ENCODE measurements at places on chromosomes 11 and 22.

DNA sequence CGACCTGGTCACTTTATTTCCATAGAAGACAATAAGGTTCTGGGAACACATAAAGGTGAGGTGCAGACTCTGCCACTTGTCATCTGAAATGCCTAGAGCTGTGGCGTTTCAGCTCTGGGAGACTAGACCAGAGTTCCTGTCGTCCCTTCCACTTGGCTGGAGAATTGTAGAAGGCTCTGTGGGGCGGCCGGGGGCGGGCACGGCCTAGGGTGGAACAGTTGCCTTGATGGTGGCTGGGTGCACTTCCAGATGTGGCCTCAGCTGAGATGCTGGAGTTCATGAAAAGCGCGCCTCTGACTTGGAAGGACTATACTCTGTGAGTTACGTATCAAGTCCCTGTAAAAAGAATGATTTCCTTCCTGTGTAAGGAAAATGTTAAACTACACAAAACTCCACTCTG lies 16.8 kb downstream of the TRMU start:
- no peak for DNase-seq

- peak; percentile 28 for DNase-seq
Observed at GRCh38 chr11:81995889-81996288, 737.8 kb downstream of the FAM181B start.

DNA sequence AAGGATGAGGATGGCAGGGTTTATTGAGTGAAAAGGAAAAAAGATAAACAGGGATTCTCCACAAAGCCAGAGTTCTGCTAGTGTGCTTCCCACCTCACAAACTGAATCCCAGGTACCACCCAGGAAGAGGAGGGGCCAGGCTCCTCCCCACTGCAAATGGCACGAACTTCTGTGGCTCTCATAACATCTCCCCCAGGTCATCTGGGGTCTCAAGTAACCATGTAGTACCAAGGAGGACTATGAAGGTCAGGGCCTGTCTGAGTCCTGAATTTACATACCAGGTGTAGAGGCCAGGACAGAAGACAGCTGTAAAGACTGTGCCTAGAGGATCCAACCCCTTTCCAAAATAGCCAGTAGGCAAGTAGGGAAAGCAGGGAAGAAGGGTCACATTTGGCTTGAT lies 25.7 kb upstream of the GNAZ start:
- DNase-seq = no peak

GRCh38 chr11:19258641-19259230 lies 18.0 kb upstream of the E2F8 start:
- no peak for DNase-seq

DNA sequence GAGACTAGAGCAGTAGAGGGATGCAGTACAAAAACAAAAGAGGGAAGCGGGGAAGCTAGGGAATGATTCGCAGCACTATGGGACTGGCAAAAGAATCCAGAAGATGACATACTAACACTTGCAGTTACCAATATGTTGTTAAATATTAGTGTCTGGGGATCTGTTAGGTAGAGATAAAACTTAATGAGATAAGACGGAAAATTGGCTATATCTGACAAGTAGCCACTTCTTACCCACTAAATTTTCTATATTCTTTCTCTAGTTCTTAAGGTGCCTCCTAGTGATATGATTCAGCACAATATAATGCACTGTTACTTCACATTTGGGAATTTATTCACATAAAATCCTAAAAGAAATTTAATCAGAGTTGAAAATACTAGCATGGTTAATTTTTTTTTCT lies 30.8 kb downstream of the CCDC90B start:
- DNase-seq = no peak

DNA sequence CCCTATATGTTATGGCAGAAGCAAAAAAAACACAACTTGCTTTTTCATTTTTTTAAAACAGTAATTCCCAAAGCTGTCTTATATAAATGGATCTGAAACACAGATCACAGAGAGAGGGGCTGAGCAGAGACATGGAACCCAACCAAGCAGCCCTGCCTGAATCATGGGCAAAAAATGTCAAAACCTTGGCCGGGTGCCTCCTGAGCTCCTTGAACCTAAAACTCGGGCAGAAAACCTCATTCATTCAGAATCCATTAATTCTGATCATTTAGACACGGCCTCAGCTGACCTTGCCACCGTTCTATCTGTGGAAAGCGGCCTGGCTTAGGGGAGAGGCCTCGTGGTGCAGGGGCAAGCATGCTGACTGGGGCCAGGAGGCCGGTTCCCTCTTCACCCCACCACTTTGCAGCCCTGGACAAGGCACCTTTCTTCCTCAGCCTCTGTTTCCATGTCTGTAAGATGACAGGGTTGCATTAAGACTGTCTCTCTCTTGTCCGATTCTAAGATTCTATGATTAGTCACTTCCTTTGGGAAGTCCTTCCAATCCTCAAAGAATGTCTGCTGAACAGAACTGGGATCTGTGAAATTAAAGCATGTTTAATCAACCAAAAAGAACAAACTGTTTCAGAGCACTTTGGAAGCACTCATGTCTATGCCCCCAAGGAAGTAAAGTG lies 26.0 kb downstream of the TENM4 start:
- DNase-seq = peak; percentile 83

GRCh38 chr11:118073554-118073953 lies 3.3 kb upstream of the TMPRSS4 start:
- DNase-seq = no peak

GRCh38 chr11:66743271-66743968 lies 14.4 kb upstream of the SPTBN2 start:
- no peak for DNase-seq

GRCh38 chr11:57493507-57494503 lies 21.7 kb downstream of the SLC43A1 start:
- no peak for DNase-seq

DNA sequence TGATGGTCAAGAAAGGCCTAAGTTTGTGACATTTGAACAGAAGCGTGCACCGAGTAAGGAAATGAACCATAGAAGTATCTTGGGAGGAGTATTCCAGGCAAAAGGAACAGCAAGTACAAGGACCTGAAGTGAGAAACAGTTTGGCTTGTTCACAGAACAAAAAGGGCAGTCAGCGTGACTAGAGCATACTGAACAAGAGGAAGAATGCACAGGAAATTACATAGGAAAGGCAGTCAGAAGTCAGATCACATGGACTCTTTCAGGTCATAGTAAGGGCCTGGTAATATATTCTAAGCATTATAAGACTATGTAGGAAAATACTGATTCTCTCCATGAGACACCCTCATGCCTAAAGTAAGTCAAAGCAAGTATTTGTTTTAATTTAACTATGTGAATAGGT lies 52.3 kb upstream of the GAB2 start:
- no peak for DNase-seq

- no peak for DNase-seq
Observed at GRCh38 chr11:9049959-9050358, 41.4 kb downstream of the SCUBE2 start.

DNA sequence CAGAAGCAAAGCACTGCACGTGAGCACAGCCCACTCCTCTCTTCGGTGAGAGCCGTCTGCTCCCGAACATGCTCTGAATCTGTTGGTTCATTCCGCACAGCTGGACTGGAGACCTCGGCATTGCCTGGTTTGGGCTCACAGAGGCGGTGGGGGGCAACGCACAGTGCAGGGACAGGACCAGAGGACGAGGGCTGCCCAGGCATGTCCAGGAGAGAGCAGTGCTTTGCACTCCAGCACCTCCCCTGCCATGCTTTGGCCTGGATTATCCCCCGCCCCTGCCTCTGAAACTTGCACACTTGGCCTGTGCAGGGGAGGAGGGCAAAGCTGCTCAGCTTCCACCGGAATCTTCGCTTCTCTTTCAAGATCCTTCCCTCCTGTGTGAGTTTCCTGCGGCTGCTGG lies 536.5 kb downstream of the BRD1 start:
- DNase-seq = no peak

DNA sequence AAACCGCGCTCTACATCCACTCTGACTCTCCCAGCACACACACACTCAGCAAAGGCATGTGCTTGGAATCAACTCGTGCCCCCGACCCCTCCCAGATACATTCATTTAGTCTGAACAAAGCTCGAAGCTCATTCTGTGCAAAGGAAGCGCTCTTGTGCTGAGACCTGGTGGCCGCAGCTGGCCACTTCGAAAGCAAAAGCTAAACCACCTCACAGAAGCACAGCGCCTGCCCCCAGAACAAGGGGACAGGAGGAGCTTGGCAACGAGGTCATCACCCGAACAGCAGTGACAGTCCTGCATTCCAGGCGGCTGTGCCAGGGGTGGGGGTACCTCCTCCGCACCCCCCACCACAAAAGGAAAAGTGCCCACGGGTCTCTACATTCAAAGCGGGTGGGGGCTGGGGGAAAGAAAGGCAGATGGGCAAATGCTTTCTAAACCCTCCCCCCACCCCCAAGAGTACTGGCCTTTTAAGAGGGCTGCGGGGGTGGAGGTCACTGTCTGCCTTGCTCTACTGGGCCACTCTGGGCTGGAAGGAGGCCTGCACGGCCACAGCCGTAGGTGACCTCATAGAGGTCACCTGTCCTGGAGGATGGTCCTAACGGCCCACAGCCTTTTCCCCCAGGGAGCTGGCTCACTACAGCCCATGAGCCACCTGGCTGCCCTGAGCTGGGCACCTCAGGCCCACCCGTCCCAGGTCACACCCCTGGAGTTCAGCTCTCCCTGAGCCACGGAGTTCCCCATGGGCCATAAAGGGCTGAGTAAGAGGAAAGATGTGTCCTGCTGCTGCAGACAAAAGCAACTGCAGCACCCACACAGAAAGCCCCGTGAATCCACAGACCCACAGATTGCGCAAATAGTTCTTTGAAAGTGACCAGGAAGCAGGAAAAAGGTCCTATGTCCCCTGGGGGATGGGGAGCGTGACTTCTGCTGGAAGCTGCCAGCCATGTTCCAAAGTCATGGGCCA lies 21.3 kb downstream of the CBX7 start:
- DNase-seq = no peak

GRCh38 chr11:73875840-73876239 lies 806 bp downstream of the COA4 start:
- DNase-seq = no peak

DNA sequence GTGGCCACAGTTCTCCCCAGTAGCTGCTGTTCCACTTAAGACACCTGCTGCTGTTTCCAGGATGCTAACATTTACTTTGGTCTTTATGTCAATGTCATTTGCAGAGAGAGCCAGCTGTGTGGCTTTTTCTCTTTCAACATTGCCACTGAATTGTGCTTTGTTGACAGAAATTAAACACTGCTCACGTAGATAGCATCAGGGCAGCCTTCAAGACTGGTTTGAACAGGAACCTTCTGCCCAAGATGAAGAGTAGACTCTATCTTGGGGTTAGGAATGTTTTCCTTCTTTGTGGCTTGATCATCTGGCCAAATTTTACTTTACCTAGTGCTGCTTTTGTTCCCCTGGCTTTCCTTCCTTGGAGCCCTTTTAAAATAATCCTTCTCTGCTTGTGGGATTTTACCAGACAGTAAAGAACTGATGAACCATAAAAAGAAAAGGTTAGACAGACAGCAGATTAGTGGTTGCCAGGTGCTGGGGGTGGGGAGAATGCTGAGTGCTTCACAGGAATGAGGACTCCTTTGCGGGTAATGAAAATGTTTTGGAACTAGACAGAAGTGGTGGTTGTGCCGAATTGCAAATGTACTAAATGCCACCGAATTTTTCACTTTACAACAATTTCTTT lies 22.7 kb upstream of the XBP1 start:
- no peak for DNase-seq

GRCh38 chr11:132430429-132431062 lies 1060.1 kb downstream of the NTM start:
- peak; percentile 53 for DNase-seq

GRCh38 chr22:23841736-23842445 lies 3.1 kb upstream of the DERL3 start:
- DNase-seq = no peak

- peak; percentile 30 for DNase-seq
Observed at GRCh38 chr11:27910186-27910931, 197.6 kb downstream of the KIF18A start.

DNA sequence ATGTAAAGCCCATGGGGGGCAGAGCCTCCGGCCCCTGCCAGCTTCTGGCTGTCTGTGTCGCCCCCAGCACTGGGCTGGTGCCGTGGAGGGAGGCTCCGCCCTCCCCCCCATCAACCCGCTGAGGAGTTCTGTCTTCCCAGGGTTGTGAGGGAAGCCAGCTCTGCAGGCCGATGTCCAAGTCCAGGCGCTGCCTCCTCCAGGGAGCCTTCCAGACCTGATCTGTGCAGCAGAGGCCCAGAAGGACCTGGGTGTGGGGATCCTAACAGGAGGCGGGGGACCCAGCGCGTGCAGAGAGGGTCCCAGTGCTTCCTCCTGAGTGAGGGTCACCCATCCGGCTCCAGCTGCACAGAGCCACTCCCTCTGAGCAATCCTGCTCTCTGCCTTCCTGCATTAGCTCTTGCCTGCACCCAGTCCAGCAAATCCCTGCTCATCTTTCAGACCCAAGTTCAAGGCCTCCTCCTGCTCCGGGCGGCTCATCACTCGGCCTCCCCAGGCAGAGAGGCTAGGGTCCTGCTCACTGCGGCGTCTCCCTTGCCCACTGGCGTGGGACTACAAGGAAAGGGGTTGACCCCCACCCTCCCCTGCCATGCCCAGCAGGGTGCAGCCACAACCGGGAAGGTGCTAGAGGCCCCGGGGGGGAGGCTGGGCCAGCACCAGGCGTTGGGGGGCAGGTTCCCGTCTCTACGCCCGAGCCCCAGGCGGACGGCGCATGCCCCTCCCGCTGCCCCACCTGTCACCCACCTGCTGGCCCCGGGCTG lies 16.4 kb downstream of the PRR33 start:
- DNase-seq = no peak

DNA sequence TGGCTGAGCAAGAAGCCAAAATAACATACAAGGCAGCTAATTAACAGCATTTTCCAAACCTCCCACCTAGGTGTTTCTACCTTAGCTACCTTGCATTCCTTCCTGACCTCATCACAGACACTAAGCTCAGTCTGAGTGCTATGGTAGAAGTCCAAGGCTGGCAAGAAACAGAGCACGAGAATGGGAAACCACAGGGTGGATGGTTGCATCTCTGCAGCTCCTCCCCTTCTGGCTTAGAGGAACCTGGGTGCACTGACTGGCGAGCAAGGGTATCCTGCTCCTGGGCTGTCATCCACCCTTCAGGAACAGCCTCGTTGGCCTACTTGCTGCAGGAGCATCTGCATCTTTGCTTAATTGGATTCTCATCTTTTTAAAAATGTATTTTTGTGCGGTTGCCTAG lies 73.1 kb upstream of the KIRREL3 start:
- DNase-seq = no peak

DNA sequence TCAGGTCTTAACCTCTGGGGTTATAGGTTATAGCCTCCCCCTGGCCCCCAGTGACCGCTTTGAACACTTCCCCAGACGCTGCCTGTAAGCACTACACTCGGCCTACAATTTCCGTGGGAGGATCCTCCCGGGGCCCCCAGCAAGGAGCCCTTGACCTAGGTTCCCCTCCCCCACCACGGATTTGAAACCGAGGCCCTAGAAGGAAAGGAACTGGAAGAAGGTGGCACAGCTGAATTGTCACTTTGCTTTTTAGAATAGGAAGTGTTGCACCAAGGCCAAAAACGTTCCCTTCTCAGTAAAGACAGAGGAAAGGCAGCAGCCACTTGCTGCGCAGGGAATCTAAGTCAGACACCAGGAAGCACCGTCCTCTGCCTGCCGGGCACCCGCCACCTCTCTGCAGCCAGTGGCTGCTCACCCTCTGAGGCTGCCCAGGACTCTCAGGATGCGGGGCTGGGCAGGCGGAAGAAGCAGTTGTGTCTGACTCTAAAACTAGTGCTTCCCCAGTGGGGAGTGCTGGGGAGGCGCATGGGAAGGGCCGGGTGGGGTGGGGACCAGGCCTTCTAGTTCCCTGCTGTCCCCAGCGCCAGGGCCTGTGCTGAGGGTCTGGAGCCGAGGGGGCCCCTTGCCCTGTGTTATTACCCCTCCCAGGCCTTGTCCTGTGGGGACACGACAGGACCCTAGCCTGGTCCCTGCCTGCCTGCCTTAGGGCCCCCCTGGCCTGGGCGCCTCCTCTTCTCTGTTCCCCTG lies 7.9 kb upstream of the FLRT1 start:
- DNase-seq = no peak
